ENCODE measurements at places on chromosomes 4 and X.
A peak's percentile ranks its signal among the peaks of the same experiment; 100 is the strongest.

DNA sequence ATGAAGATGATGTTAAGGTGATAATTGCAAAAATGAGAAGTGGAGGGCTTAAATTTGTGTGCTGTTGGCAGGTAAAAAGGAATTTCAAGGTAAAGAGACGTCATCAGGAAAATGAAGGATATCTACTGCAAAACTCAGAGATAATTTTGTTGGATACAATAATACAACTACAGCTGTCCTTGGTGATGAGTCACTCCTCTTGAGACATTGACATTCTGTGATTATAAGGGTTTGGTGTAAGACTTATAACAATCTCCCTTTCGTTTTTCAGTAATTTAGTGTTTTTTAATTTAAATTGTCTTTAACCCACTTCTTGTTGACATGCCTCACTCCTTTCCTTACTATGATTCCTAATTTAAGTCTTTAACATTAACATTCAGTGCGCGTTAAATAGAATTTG, 1074.1 kb upstream of the SLIT2 start:
- DNase-seq, result no peak

DNA sequence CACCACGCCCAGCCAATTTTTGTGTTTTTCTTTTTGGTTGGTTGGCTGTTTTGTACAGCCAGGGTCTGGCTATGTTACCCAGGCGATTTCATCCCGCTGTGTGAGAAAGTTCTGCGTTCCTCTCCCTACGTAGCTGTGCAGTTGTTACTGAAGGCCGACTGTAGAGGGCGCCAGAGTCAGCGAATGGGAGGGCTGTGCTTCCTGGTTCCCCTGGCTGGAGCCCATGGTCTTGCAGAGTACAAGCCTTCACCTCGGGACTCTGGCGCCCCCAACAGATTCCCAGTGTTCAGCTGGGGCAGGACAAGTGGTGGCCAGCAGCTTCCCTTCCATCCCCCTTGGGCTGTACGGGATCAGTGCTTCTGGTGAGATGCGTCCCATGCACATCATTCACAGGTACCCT, 5.6 kb upstream of the CT45A1 start:
- DNase-seq, result peak; percentile 8

- no peak for DNase-seq
Observed at GRCh38 chr4:7786040-7786439, 153.6 kb downstream of the AFAP1 start.

DNA sequence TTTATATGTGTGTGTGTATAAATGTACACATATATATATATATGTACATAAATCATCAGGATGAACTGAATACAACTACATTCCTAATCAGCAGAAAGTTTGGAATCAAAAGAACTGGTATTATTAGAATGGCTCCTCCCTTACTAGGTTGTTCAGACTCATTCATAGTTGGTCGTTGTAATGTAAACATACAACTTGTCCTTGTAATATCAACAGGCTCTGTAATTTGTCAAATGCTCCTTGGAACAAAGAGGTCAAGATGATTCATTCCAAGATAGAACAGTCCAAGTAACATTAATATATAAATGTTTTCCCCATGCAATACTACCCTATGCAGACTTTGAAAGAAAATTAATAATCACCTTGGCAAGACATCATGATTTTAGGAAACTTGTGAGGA, 351.4 kb upstream of the SMIM31 start:
- no peak for DNase-seq

DNA sequence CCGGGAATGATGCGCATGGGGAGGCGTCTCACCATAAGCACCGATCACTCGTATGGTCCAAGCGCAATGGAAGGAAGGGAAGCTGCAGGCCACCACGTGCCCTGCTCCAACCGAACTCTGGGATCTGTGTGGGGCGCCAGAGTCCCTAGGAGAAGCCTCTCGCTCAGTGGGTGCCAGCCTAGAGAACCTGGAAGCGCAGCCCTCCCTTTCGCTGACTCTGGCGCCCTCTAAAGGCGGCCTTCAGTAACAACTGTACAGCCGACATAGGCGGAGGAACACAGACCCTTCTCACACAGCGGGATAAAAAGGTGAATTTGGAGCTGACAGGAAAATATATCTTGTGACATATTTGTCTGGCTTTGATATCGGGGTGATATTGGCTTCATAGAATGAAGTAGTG, 76.0 kb downstream of the INTS6L start:
- DNase-seq, result peak; percentile 6

- DNase-seq, result no peak
Observed at GRCh38 chrX:70437011-70437410, 7.6 kb upstream of the DLG3 start.

DNA sequence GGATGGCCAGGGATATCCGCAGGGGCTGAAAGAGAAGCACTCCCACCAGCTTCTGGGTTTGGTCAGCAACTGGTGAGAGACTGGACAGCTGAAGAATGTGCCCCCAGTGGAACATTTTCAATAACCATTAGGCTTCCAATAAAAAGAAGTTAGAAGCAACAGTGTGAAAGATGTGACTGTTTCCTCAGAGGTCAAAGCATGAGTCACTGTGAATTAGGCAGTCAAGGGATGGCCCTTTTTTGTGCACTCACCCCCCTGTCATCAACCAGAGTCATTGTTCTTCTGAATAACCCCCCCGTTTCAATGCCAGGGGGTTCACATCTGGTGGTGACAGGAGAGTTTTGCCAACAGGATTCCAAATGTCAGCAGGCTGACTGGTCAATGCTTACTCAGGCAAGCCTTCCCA, 74.6 kb upstream of the SH3RF1 start:
- no peak for DNase-seq

- no peak for DNase-seq
Observed at GRCh38 chr4:16706251-16706650, 192.2 kb downstream of the LDB2 start.

DNA sequence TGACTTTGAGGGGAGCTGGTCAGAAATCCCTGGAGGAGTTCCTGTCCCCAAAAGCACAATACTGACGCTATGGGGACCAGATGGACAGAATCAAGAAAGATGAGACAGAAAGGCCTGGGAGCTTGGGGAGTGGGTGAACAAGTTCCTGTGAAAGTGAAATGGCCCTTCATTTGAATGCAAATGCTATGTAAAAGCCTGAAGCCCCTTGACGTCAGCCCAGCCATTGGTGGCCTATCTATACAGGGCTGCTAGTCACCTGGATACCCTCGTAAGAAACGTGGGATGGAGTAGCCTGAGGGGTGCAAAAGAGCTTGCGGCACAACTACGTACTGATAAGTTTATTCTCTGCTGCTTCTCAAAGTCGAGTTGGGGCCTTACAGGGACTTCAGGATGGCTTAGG, at the start of gene CDX4:
TSS of gene CDX4 (plus strand) at position 223 of the 400 bp plus-strand sequence. CDS start 201 bp downstream, outside the sequence.
- no peak for DNase-seq

DNA sequence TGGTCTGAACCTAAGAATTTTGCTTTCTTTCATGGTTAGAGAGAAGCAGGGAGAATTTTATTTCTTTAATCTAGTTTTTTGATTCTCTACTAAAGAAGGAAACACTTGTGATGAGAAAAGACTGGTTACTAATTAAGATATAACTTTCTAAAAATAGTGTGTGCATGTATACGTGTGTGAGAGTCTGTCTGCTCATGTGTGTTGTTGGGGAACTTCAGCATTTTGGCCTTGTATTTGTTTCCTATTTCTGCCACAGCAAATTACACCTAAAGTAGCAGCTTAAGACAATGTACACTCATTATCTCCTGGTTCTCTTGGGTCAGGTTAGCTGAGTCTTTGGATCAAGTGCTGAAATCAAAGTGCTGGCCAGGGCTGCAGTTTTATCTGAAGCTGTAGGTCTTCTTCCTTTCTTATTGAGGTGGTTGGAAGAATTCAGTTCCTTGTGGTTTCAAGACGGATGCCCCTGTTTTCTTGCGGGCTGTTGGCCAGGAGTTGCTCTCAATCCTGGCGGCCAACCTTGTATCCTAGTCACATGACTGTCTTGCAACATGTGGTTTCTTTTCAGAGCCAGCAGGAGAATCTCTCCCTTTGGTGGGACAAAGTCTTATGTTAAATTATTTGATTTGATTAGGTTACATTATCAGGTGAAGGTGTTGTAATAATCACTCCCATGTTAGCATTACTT, 188.4 kb upstream of the CLNK start:
- no peak for DNase-seq

DNA sequence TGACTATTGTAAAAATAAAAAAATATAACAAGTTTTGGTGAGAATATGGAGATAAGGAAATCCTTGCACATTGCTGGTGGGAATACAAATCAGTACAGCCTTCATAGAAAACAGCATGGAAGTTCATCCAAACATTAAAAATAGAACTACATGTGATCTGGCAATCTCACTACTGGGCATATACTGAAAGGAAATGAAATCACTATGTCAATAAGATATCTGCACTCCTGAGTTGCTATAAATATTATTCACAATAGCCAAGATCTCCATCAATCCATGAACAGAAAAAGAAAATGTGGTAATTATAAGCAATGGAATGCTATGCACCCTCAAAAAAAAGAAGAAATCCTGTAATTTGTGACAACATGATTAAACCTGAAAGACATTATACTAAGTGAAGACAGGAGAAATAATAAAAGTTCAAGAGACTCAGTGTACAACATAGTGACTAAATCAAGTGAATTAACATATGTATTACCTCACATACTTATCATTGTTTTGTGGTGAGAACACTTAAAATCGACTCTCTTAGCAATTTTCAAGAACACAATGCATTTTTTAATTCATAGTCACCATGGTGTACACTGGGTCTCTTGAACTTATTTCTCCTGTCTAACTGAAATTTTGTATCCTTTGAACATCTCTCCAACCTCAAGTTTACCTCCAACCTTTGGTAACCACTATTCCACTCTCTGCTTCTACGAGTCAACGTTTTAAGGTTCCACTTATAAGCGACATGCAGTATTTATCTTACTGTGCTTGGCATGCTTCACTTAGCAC, 1703.7 kb upstream of the AGA start:
- DNase-seq, result no peak

DNA sequence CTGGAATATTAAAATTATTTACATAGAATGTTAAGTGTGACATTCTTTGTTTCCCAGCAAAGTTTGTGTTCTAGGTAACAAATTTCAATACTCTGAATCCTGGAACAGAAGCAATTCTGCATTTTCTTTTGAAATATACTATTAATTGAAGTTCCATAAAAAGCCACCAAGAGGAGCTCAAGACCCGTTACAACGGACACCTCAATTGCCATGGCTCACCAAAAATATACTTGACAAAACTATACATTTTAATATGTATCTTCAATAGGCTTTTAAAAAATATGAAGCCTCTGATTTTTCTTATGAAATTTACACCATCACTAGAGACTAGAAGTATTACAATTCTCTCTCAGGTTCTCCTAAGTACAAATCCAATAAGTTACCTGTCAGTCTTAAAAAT, 111.4 kb downstream of the NYX start:
- DNase-seq, result peak; percentile 14

DNA sequence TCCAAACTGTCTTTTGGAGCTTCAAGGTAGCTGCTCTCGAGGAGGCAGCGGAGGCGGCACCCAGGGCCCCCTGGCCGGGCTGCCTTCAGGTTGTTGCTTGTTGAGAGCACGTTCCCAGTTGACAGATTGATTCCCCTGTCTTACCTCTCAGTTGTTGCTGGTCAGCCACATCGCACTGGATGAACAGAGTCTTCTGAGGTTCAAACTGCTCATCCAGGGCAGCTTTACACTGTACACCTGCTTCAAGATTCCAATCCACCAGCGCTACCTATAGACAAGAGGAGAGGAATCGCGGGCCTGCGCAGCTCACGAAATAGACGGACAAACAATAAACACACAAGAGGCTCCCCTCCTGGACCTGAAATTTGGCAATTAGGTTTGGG, 497 bp downstream of the HPGD start:
- DNase-seq, result no peak

GRCh38 chr4:1969928-1970723, 38.6 kb downstream of the NELFA start:
- no peak for DNase-seq

DNA sequence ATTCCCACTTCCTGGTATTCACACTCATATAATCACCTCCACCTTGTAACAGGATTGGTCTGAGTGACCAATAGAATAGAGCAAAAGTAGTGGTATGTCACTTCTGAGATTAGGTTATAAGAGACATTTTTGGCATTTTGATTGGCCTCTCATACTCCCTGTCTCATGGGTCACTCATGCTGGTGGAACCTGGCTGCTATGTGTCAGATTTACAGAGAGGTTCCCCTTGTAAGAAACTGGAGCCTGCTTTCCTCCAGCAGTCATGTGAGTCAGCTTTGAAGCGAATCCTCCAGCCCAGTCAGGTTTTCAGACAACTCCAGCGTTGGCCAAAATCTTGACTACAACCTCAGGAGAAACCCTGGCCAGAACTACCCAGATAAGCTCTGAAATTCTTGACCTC, 2.6 kb upstream of the OTUD4 start:
- DNase-seq, result no peak

DNA sequence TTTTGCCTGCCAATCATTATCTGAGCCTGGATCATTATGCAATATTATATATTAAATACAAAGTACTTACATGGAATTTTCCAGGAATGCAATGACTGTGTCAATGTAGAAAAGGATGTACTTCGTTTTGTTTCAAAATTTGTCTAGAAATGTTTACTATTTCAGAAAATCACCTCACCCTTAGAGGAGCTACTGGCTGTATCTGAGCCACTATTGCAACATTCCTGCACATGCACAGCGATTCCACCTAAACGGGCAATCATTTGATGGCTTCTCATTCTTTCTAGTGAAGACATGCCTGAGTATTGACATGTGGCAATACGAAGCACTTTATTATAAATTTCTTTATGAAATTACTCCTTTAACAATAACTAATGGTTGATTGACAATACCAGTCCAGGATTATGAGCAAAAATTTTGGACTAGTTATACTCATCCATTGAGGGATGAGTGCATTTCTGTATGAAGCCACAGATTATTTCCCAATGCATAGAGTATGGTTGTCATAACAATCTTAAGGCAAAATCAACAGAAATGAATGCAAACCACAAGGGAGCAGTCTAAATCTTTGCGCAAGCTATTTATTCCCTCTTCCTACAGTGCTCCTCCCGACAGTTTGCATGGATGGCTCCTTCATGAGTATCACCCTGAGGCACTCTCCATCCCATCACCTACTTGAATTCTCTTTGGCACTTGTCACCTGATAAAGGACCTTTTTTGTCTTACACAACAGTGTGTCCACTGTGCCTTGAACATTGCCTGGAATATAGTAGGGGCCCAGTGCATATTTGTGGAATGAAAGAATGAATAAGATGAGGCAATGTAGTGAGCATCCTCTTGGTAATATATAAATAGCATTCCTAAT, 35.8 kb upstream of the MMAA start:
- DNase-seq, result no peak

GRCh38 chrX:110741213-110741796, 54.3 kb downstream of the CHRDL1 start:
- peak; percentile 2 for DNase-seq

Data from A549 (cell line).